ENCODE measurements at places on chromosomes 13 and 19.

DNA sequence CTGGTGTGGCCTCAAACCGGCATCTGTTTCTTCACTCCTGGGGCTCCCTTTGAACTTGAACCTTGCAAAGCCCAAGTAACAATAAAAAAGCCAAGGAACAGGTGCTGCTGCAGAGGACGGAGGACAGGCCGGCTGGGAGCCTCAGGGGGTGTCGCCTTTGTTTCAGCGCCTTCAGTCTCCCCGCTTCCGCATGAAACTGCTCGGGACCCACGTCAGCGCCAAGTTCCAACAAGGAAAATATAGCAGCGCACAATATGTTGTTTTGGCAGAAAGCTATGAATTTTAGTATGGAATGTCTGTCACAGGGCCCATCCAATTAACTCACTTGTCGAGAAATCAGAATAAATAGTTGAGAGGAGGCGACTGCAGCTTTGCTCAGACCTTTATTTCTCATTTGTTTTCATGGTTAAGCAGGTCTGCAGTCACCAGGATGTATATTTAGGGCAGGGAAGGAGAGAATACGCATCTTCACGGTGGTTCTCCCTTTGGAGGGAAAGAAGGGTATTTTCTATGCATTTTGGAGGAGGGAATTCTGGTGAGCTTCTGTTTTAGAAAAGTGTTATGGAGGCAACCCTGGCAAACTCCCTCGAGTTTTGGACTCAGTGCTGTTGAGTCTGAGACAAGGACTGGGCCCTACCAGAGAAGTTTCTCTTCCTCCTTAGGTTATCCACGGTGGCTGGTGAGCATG lies 34.3 kb upstream of the MEDAG start:
- DNase-seq = no peak

DNA sequence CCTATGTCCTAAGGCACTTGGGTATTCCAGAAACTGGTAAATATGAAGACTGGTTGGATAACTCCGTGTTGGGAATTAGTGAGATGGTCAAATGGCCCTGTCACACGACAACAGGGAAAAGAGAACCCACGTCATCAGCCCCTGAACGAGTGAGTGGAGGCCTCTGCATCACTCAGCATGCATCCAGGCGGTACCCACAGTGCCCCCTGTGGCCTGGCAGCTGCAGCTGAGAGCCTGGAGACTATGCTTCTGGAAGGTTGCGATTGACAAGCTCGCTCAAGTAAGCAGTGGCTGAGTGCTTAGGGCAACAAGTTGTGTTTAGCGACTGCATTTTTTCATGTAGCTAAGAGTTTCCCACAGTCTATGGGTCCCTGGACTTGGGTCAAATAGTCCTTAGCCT lies 55.9 kb downstream of the COL4A2 start:
- no peak for DNase-seq

DNA sequence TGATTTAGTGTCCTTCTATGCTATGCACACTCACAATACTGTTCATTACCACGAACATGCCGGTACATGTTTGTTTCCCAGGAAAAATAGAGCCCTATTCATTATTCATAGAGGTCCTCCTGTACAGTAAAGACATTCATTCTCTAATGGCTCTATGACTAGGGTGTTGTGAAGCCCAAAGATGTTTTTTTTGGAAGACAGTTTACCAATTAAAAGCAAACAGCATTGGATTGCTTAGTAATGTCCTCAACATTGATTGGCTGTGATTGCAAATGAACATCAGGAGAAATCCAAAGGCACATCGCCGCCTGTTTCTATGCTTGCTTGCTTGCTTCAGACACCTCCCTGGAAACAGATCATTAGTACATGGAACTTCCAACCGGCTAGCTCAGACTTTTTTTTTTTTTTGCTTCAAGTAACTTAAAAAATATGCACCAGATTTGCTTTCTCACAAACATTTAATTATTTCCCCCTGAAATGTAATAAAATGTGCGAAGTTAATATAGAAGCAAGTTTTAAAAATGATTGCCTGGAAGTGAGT lies 8.8 kb upstream of the GPC6 start:
- DNase-seq = no peak

- DNase-seq = no peak
Observed at GRCh38 chr19:43372462-43372861, 19.0 kb downstream of the CD177 start.

DNA sequence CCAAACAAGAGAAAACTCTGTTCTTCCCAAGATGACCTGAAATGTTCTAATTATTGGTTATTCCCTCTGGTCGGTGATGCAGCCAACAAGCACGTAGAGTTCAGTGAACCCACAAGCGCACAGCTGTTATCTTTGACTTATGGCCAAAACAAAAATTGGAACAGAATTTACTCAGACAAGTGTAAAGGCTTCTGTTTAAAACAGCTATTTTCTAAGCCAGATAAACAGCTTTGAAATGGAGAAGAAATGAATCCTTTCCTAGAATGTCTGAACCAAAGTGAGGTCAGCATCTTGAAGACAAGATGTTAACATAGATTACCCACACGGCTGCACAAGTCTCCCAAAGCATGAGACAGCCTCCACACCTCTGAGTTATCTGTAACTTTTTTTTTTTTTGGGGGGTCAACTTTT lies 669.2 kb downstream of the DIAPH3 start:
- no peak for DNase-seq

GRCh38 chr13:78035500-78035899 lies 116.9 kb upstream of the EDNRB start:
- DNase-seq = no peak

Data from pancreas (tissue), 10 donors.